ENCODE measurements at places on chromosomes 7 and 10.

- no peak for DNase-seq
Observed at GRCh38 chr10:51242393-51242792, 168.1 kb downstream of the PRKG1 start.

GRCh38 chr10:17504547-17505245 lies 50.3 kb upstream of the ST8SIA6 start:
- DNase-seq, result no peak

DNA sequence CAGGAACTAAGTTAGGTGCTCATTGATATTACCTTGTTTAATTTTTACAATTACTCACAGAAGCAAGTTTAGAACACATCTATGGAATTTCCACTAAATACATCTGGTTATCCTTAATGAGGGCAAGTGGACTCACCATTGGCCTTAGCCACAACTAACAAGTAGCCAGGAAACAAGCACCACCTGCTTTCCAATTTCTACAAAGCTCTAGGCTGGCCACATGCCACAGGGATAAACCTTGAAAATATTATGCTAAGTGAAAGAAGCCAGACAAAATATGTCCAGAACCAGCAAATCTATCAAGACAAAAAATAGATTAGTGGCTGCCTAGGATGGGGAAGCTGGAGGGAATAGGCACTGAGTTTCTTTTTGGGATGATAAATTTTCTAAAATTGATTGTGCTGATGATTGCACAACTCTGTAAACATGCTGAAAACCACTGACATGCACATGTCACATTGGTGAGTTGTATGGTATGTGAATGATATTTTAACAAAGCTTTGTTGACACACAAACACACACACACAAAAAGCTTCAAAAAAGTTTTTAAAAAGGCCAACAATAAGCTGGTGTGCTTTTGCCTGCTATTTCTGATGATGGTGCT lies 179.4 kb downstream of the CPEB3 start:
- no peak for DNase-seq

DNA sequence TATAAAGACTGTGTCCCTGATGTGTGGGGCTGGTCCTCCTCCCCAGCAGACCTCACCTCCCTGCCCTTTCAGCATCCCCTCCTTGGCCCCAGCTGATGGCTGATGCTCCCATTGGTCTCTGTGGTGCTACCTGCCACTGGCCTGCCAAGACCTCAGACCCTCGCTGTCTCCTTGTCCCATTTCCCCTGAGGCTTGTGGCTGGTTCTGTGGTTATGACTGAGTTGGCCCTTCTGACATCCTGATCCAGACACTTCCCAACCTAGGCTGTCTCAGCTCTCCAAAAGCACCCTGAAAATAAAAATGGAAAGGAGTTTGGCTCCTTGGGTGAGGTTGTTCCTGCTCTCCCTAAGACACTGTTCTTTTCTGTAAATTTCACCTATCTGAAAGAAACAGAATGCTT lies 214.2 kb downstream of the RPS24 start:
- DNase-seq, result no peak

GRCh38 chr10:43220657-43221418 lies 46.0 kb downstream of the RASGEF1A start:
- no peak for DNase-seq

DNA sequence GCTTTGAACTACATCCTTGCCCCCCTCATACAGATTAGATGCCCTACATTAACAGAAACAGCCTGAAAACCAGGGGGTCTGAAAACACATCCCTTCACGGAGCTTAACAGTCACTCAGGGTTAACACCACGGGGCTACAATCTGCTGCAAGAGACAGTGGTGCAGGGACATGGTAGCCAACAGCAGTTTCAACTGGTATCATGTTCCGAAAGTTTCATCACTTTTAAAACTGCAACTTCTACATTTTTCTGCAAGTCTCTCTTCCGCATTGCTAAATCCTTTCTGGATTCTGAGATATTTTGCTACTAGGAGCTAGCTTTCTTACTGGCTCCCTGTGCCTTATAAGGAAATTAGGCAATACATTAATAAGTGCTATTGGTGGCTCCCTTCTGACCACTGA lies 92.6 kb downstream of the JAZF1 start:
- DNase-seq, result no peak

- no peak for DNase-seq
Observed at GRCh38 chr10:130989670-130990232, 321.8 kb downstream of the TCERG1L start.

- DNase-seq, result no peak
Observed at GRCh38 chr7:47153576-47153975, 428.3 kb downstream of the TNS3 start.

DNA sequence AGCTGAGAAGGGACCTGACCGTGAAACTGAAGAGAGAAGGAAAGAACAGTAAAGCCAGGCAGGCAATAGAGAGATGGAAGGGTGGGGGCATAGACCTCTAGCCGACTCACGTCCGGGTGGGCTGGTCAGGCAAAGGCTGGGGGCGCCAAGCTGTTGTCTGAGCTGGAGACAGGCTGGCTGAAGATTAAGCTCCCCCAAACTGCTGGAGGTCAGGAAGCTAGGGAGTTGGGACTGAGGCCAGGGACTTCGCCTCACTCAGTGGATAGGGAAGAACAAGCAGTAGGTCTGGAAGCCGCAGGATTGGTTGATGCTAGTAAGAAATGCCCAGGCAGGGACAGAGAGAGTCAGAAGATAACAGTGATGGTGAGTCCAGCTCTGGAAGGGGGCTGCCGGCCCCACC lies 5.3 kb downstream of the PITX3 start:
- no peak for DNase-seq

DNA sequence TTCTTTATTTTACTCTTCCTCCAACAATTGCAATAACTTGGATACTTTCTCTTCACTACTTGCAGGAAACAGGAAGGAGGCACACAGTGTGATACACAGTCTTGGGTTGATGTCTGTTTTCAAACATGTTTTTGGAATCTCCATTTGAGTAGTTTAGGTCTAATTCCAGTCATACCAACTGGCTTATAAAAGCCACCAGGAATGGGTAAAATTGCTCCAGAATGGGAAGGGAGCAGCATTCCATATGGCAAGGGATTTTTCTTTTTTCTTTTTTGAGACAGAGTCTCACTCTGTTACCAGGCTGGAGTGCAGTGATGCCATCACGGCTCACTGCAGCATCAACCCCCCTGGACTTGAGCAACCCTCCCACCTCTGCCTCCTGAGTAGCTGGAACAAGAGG lies 545.1 kb upstream of the GALNT17 start:
- DNase-seq, result no peak

DNA sequence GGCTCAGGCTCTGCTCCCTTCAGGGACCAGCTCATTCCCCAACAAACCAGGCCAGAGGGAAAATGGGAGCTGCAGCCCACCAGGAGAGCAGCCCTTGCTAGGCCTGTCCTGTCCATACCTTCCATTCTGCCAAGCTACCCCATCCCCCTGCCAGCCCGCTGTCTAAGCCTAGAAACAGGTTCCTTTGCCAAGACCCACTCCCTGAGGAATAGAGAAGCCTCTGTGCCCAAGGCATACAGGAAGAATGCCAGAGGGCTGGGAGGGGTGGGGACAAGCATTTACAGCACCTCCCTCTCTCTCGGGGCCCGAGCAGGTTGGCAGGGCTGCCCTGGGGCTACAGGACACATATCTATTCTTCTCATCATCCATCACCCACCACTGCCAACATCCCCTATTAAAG lies 178.3 kb downstream of the GRID1 start:
- no peak for DNase-seq

DNA sequence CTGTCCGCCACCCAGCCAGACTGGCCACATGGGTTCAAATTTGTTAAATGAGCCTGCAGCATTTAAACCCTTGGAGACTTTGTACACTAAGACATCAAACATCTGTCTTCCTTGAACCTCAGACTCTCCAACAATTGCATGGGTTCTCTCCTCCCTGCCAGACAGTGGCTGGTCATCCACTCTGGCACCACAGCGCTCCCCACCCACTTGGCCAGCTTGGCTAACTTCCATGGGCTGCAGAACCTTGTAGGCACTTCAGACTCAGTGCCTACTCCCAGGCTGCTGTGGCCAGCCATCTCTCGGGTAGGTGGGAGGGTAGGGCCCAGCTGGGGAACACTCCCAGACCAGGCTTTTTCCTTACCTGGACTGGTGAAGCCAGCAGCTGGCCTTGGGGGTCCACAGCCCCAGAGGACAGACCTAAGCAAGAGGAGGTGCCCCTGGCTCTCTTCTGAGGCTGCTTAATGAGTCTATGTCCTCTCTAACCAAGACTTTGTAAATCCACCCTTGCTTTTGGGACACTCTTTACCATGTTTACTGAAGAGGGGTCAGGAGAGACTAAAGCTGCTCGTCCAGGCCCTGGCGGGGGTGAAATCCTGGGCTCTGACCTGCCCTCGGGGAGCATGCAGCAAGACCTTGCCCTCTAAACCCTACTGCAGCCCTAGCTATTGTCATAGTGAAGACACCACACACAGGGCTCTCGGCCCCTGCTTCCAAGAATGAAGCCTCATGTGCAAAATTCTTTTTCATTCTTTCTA lies 82.7 kb downstream of the ARHGAP22 start:
- no peak for DNase-seq

DNA sequence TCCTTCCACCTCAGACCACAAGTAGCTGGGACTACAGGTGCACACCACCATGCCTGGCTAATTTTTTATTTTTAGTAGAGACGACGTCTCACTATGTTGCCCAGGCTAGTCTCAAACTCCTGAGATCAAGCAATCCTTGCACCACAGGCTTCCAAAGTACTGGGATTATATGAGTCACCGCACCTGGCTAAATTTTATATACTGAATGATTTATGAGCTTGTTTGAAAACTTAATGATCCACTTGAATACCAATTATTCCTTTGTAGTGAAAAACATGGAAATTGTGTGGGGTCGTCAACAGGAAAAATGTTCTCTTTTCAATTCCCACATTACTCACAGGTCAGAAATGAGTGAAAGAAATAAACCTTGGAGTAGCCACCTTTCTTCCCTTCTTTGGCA lies 31.3 kb downstream of the RAPGEF5 start:
- DNase-seq, result no peak

- DNase-seq, result no peak
Observed at GRCh38 chr7:12729112-12729511, 41.7 kb downstream of the ARL4A start.

Data from stimulated activated naive CD4-positive, alpha-beta T cell (primary cell).